ENCODE measurements at places on chromosomes 2 and 18.

DNA sequence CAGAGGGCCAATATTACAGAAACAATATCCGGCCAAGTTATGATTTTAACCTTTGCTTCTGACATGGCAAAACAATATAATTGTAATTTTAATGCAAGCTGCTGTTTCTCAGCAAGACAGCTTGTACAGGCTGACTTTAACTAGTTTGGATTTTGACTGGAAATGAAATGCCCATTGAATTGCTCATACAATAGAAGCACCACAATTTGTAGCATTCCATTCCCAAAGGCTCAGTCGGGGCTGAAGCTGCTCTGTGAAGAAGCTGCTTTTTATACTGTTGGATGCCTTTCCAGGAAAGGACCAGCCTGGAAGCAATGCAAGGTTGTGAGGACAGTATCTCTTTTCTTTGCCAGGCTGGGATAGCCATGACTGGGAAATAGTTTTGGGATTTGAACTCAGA, 677.0 kb upstream of the FANCL start:
- no peak for DNase-seq

DNA sequence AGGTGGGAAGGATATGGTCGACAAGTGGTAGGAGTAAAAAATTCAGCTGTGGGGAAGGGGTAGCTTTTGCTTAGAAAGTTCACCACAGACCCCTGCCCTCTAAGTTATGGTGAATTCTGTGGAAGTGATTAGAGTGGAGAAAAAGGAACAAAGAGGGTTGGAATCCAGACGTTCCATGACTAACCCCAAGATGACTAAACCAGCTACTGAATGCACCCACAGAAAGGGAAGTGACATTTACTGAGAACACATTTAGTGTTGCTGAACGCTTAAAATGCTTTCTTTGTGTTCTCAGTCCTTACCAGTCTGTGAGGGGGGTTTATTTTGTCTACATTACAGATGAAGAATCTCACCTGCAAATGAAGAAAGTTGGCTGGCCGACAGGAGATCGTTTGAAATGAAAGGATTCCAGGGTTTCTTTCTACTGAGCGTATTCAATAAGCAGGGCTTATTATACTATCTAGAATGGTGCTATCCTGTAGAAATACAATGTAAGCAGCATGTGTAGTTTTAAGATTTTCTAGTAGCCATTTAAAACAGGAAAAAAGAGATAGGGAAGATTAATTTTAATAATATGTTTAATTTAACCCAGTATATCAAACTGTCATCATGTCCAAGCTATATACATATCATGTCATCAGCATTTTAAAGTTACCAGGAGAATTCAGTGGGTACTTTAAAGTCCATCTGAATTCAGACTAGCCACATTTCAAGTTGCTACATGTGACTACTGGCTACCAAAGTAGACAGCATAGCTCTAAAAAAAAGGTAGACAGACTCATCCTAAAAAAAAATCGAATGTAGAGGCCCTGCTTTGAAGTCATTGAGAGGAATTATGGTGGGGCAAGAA, 60.1 kb downstream of the LIMS1 start:
- DNase-seq: no peak

GRCh38 chr2:118291251-118291880, 203.1 kb downstream of the INSIG2 start:
- no peak for DNase-seq

DNA sequence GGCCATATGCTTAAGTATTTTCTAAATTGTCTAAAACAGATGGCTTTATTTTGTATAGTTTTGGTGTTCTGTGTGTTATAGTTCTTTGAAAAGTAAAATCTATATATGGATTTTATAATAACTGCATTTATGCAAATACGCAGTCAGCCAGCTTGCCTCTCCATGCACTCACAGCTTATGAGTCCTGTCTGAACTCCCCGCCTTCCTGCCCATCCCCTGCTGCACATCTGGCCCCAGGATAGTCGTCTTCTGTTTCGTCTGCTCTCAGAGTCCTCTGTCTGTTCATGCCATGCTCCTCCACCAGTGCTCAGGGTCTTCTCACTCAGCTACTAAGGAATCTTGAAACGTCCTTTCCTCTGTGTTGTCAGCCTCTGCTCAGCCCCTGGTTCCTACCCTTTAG, 28.2 kb upstream of the ANKRD62 start:
- no peak for DNase-seq

- no peak for DNase-seq
Measured at GRCh38 chr2:45468279-45468678, 142.8 kb downstream of the SRBD1 start.

GRCh38 chr2:137748533-137748932, 215.7 kb upstream of the HNMT start:
- no peak for DNase-seq

DNA sequence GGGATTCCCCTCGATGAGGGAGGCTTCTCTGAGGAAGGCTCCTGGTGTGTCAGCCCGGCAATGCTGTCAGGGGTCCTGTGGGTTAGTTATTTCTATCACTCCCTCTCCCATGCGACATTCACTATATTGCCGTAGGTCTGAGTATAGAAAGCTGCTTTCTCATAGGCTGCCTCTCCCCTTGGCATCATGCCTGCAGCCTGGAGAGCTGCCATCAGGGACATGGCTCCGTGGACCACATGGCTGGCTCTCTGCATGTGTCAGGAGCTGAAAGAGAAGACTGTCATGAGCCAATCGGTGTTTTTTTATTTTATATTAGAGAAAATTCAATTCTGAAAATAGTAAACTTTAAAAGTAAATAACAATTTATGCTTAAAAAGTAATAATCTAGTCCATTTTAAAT, 198.0 kb downstream of the CDH20 start:
- no peak for DNase-seq

DNA sequence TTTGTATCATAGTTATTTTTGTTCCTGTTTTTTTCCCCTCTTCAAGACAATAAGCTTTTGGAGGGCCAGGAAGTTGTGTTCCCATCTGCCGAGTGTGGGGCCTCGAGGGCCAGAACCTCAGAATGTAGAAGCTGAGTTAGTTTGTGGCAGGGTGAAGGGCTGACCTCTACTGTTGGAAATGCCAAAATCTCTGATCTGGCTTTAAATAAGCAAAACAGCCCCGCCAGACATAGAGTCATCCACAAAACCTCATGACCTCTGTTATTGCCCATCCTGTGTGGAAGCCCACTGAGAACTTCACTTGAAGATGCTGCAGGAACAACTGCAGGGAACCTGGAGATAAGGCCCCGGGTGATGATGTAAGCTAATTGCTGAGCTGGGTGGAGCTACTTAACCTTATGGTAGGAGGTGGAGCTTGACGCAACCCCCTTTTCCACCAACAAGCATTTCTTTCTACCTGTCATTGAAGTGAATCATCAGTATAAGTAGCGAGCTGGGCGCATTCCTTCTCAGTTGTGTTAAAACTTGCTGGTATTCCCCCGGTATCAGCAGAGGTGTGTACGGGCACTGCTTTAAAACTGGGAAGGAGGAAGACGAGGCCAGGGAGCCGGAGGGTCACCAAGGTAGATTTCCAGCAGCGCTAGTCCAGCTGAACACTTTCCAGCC, 177.2 kb downstream of the NEDD4L start:
- DNase-seq: no peak

GRCh38 chr2:67548317-67549201, 151.4 kb downstream of the ETAA1 start:
- no peak for DNase-seq

GRCh38 chr18:73118121-73118816, 250.5 kb upstream of the NETO1 start:
- no peak for DNase-seq

GRCh38 chr2:127996160-127996559, 31.7 kb downstream of the SAP130 start:
- DNase-seq: no peak

GRCh38 chr2:187129306-187129705, 280.3 kb upstream of the ZSWIM2 start:
- DNase-seq: no peak

GRCh38 chr2:233355916-233356315, 1.6 kb downstream of the DGKD start:
- no peak for DNase-seq

DNA sequence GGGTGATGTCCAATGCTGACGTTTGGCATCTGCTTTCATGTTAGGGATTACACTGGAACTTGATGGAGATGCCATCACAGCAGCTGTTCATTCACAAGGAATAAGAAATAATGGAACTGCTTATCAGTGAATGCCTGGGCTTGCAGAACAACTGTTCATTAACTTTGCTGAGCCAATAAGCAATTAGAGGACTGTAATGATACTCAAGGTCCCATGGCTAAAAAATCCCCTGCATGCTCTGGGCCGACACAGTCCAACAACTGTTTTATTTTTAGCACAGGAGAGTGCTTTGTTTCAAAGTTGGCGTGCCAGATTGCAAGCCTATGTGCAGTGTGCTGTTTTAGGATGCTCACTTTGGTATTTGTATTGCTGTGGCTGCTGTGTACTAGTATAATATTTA, 408.0 kb upstream of the RGPD4 start:
- no peak for DNase-seq

- DNase-seq: no peak
Measured at GRCh38 chr2:141417246-141417797, 713.5 kb downstream of the LRP1B start.

- no peak for DNase-seq
Measured at GRCh38 chr2:181224866-181225265, 232.3 kb upstream of the ITGA4 start.

- no peak for DNase-seq
Measured at GRCh38 chr18:50142441-50143120, 52.4 kb downstream of the MYO5B start.

DNA sequence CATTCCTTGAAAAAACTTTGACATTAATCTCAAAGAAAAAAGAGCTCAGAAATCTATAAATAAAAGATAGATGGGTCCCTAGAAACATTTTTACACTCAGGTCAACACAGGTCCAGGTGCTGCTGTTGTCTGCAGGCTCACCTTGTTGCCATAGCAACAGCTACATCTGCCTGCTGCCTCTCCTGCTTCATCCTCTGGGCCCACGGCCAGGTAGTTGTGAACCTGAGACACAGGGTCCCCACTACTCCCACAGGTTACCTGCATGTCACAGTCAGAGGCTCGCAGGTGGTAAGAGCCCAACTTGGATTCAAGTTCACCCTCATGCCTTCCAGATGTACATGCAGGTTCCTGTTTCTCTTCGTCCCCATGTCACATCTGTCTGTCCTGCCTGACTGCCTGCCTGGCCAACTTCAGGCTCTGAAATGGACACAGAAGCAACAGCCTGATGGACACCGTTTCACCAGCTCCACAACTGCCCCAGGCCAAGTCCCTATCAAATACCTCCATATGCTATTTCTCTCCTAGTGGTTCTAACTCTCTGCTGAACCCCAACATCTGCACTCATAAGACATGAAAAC, 88.3 kb upstream of the SALL3 start:
- DNase-seq: no peak

DNA sequence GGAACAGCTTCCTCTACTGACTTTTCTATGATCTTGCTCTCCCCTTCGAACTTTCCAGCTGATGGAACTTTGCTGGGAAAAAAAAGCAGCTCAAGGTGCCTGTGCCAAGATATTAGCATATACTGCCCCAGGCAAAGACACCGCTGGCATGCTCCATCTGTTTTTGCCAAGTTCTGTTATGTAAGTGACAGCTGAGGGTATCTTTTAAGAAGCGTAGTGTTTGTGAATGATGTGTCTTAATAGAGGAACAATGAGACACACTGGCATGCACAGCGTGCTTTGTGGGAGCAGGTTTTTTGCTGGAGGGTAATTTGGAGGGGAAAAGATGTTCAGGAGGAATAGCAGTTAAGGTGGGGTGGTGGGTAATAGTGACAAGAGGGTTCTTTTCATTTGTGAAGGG, 47.8 kb downstream of the SLC4A3 start:
- DNase-seq: no peak

DNA sequence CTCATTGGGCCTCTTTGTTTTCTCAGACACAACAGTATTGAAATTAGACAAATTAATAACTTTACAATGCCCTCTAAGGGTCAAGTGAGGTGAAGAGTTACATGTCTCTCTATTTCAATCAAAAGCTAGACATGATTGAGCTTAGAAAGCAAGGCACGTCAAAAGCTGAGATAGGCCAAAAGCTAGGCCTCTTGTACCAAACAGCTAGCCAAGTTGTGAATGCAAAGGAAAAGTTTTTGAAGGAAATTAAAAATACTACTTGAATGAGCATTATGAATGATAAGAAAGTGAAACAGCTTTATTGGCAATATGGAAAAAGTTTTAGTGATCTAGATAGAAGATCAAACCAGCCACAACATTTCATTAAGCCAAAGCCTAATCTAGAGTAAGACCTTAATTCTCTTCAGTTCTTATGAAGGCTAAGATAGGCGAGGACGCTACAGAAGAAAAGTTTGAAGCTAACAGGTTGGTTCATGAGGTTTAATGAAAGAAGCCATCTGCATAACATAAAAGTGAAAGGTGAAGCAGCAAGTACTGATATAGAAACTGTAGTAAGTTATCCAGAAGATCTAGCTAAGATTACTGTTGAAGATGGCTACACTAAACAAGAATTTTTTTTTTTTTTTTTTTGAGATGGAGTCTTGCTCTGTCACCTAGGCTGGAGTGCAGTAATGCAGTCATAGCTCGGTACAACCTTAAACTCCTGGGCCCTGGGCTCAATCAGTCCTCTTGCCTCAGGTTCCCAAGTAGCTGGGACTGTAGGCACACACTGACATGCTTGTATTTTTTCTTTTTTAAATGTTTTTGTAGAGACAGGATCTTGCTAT, 65.5 kb downstream of the FAM117B start:
- no peak for DNase-seq

- no peak for DNase-seq
Measured at GRCh38 chr2:148619560-148620195, 24.9 kb upstream of the EPC2 start.

DNA sequence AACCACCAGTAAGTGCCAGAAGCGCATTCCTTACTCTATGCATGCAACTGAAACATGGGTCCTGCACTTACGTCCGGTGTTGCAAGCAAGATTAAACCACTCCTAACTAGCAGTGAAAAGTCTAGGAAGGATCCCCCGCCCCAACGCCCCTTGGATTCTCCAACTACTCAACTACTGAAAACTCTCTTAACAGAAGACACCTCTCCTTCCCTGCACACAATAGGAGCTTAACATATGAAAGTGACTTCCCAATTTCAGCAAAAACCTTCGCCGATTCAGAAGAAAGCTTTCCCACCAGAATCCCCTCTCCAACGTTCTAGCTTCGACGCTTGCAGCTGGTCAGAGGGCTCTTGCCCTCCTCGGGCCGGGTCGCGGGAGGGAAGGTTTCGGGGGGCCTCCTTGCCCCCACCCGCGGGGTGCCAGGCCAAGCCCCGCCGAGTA, 578 bp downstream of the IWS1 start:
- DNase-seq: no peak

GRCh38 chr2:205687641-205687956, 5.3 kb downstream of the NRP2 start:
- no peak for DNase-seq

DNA sequence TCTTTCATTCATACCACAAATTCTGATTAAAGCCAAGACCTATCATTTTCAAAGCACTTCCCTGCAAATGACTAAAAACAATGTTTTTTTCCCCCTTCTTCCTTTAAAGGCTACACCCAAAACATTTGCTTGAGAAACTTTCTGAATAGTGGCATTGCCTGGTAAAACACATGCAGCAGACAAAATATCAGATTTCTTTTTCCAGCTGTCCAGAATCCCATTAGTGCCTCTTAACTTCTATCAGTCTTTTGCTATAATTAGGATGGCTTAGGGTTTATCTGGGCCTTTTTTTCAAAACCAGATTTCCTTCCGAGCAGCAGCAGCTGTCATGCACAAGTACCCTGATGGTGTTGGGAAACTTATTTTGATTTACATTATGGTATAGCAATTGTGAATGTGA, 50.6 kb downstream of the ALPK2 start:
- no peak for DNase-seq

Measured in stimulated activated CD8-positive, alpha-beta memory T cell treated with anti-CD3 and anti-CD28 coated beads, Interleukin-7, amount 100 ng/mL, for 1 hour (primary cell).